HTR-8/SVneo (cell line): ENCODE measurements at places on chromosomes 4 and X.

- no peak for DNase-seq
These were observed 64.6 kb downstream of the CNKSR2 start for GRCh38 chrX:21438792-21439191.

GRCh38 chrX:38500866-38501265 is 60.5 kb upstream of the TSPAN7 start:
- no peak for DNase-seq

DNA sequence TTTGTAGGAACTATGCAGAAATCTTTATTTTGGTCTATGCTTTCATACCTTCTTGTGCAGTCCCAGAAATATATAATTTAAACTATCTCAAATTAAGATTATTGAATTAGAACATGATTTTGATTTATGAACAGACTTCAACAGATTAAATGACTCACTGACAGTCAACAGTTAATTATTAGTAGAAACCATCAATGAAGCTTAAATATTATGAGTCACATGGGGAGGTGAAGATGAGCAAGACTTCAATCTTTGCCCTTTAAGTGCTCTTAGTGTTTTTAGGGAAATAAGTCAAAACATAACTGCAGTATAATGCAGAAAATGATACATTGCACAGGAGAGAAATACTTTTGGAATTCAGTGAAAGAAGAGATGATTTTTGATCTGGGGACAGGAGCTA is 81.5 kb upstream of the BMP3 start:
- no peak for DNase-seq

DNA sequence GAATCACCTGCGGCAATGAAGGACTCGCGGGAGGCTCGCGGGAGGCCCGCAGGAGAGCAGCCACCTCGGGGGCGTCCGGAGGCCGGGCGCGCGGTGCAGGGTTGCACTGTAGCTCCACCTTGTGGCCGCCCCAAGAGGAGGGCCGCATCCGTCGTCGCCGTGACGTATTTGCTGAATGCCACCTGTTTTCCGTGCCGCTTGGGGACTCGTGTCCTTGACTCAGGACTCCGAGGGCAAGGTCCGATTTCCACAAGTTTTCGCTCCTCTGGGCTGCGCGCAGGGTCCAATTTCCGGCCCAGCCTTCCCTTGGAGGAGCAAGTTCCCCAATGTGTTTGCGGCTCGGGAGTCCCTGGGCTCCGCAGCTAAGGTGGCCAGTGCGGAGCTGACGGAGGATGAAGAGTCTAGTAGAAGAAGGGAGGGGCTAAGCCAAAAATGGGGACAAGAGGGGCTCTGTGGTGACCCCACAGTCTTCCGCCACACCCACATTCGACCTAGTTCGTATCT is 10.7 kb upstream of the DLG3 start:
- peak; percentile 82 for DNase-seq

DNA sequence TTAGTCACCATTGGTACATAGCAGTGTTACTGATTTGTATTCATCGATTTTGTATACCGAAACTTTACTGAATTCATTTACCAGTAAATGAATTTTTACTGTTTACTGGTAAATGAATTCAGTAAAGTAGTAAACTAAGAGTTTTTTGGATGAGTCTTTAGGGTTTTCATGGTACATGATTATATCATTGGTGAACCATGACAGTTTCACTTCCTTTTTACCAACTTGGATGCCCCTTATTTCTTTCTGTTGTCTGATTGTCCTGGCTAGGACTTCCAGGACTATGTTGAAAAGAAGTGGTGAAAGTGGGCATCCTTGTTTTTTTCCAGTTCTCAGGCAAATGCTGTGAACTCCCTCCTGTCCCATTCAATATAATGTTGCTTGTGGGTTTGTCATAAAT is 494.9 kb downstream of the GALNTL6 start:
- no peak for DNase-seq

GRCh38 chrX:25158635-25159034 is 142.9 kb upstream of the ARX start:
- DNase-seq, result no peak

GRCh38 chr4:123591875-123592274 is 195.3 kb downstream of the SPRY1 start:
- no peak for DNase-seq

GRCh38 chr4:37628977-37629609 is 57.1 kb downstream of the RELL1 start:
- peak; percentile 85 for DNase-seq

- DNase-seq, result no peak
These were observed 180.1 kb upstream of the S100G start for GRCh38 chrX:16469870-16470269.

- DNase-seq, result peak; percentile 19
These were observed 37.2 kb upstream of the PPP2R2C start for GRCh38 chr4:6509587-6509986.

- no peak for DNase-seq
These were observed 7.1 kb downstream of the BEX1 start for GRCh38 chrX:103056902-103057301.

GRCh38 chr4:67371615-67372014 is 173.7 kb downstream of the CENPC start:
- no peak for DNase-seq

- no peak for DNase-seq
These were observed 28.1 kb downstream of the THOC2 start for GRCh38 chrX:123704781-123705180.

DNA sequence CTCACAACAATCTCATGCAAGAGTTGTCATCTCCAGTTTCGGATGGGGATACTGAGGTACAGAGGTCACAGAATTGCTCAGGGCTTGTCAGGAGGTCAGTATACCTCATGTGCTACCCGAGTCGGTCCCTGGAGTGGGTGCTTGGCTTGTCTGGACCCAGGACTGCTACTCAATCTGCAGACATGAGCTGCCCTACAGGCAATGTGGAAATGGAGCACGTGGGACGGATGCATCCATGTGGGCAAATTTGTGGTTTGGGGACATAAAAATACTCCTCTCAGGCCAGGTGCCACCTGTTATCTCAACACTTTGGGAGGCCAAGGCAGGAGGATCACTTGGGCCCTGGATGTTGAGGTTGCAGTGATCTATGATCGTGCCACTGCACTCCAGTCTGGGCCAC is 15.8 kb downstream of the USP11 start:
- DNase-seq, result no peak

DNA sequence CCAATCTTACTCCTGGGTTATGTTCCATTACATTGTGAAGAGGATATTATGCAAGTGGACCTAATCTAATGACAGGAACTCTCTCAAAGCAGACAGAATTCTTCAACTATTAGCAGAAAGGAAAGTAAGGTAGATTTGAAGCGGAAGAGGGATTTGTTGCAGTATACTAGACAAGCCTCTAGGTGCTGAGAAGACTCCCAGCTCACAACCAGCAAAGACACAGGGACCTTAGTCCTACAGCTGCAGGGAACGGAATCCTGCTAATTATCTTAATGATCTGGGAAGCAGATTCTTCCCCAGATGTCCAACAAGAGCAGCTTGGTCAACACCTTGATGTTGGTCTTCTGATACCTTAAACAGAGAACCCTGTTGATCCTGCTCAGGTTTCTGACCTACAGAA is 73.6 kb downstream of the STK32B start:
- DNase-seq, result no peak

- DNase-seq, result no peak
These were observed 51.0 kb downstream of the NSG1 start for GRCh38 chr4:4437798-4438470.

DNA sequence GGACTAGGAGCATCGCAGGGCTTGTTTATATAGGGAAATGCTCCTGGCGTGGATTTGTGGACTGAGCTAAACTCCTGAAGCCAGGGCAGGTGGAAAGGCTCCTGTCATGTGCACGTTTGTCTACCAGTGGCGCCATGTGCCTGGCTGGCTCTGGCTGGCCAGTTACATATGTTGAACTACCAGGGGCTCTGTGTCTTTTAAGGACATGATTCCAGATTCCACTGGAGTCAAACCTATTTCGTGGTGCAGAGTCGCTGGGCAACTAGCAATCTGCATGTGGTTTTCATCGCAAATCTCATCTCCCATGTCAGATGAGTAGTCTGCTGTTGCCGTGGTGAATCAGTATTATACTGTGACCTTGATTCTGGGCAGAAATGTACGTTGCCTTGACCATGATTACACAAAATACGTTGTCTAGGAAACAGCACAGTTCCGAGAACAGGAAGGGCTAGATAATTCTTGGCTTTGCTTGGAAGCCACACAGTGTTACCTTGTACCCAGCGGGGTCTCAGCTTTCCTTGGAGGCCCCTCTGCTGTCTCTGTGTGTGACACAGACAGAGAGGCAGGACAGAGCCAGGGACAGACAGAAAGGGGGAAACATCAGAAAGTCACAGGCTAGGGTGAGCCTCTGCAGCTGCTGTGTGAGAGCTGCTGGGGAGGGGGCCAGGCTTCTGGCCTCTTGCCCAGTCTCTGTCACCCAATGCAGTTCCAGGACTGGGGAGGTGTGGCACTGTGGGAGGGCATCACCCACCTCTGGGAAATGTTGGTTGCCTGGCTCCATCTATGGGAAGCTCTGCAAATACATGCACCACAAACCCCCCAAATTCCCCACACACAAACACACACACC is 19.2 kb downstream of the PNMA6E start:
- DNase-seq, result peak; percentile 48
